ENCODE measurements at places on chromosomes 7 and 10.

DNA sequence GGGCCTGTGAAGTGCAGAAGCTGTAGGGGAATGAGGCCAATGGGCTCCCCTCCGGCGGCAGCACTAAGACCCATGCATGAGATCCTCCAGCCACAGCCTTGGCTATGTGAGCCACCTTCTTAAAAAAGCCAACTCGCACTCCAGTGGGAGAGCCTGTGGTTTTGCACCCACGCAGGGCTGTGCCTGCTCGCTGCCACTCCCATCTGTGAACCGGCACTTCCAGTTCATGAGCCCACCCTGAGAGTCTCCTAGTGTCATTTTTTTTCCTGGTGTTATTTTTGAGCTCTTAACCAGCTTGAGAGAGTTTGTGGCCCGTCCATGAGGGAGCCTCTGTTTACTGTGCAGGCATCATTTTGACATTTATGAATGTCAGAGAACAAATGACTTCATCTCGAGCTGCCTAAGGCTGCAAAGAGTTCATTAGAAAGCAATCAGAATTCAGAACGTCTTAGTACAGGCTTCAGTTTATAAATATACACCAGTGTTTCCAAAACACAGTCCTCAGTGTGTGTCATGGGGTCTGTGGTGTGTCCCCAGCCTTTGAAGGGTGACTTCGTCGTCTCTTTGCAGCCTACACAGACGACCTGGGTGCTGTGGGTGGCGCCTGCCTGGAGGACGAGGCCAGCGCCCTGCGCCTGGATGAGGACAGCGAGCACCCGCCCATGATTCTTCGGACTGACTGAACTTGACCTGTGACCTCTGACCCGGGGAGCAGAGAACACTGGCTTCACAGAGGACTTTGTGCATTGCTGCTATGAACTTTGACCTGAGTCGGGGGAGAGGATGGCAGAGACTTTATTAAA, 40.4 kb downstream of the WIPI2 start:
- DNase-seq, result no peak

- no peak for DNase-seq
These were observed 82.2 kb upstream of the CXCL12 start for GRCh38 chr10:44467090-44467489.

- DNase-seq, result no peak
These were observed 63.9 kb downstream of the FOXL3 start for GRCh38 chr7:353746-354325.

DNA sequence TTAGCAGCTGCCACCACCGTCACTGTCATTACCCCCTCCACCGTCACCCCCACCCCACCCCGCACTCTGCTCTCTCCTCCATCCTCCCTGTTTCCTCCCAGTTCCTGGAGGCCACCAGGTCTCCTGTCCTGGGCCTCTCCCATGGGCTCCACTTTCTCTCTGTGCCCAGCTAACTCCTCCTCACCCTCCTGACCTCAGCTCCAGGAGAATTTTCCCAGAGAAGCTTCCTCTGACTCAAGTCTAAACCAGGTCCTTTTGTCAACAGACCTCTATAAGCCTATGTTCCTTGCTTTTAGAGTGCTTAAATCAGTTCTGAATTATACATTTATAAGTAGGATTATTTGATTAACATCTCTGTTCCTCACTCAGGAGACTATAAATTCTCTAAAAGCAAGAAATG, 150.0 kb downstream of the ARHGAP12 start:
- no peak for DNase-seq

GRCh38 chr10:123144697-123145541, 3.0 kb upstream of the HMX2 start:
- DNase-seq, result no peak

DNA sequence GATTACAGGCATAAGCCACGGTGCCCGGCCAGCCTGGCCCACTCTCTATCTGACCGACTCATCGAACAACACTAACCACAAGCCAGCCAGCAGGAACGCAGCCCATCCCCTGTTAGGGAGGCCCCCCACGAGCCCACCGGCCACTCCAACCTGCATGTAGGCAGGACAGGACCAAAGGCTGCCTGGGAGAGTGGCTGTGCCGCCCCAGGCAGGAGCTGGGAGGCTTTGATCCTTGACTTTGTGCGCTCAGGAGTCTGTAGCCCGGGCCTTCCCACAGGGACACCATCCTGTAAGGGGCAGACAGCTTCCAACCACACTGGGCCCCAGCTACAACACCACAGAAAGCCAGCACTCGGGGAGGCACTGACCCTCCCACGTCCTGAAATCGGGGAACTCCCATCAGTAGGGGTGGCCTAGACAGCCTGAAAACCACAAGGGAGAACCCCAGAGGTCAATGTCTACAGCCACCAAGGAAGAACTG, 29.4 kb downstream of the GRID1 start:
- no peak for DNase-seq

- DNase-seq, result no peak
These were observed 29.4 kb downstream of the DNAJB9 start for GRCh38 chr7:108598914-108599580.

DNA sequence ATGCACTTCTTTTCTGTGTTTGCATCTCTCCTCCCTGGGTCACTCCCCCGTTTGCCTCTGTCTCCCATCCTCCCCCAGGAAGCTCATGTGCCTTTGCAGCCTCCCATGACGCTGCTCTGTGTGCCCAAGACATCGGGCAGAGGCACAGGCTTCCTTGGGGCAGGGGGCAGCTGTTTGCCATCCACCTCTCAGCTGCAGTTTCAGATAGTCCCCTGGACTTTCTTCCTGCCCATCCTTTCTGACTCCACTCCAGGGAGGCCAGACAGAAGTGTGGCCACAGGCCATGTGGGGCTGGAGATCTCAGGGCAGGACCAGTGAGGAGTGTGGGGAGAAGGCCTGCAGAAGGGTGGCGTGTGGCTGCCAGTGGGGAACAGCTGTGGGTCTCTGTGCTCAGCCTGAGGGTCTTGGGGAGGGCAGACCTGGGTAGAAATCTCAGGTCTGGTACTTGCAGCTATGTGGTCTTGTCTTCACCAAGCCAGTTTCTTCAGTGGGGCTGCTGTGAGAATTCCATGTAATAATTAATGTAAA, 10.6 kb upstream of the SAMD8 start:
- no peak for DNase-seq

DNA sequence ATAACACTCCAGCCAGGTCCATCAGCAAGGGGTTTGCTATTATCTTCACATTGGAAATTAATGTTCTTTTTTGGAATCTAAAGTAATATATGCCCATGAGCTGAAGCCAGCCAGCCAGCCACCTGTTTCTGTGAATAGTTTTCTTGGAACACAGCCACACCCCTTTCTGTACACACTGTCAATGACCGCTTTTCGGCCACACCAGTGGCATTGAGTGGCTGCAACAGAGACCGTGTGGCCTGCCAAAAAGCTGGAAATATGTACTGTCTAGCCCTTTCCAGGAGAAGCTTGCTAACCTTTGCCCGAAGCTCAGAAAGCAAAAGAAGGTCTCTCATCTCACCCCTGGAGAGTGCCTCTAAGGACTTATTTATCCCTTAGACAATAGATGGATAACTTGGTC, 98.5 kb upstream of the NPS start:
- DNase-seq, result no peak

DNA sequence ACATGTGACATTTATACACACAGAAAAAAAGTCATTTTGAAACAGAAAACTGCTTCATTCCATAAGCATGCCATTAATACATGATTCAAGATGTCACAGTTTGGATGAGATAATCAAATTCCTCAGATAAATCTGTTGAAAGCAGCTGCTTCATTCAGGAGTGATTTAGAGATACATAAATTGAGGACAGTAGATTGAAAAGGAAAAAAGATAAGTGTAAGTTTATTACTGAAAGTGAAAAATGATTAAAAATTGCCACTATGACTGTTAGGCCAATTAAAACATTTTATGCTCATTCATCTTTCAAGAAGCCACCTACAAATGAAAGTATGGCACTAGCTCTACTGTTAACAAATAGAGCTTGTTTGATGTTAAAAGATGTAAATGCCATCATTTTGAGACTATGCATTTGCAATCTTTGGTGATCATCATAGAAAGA, 136.9 kb upstream of the CDK6 start:
- no peak for DNase-seq

DNA sequence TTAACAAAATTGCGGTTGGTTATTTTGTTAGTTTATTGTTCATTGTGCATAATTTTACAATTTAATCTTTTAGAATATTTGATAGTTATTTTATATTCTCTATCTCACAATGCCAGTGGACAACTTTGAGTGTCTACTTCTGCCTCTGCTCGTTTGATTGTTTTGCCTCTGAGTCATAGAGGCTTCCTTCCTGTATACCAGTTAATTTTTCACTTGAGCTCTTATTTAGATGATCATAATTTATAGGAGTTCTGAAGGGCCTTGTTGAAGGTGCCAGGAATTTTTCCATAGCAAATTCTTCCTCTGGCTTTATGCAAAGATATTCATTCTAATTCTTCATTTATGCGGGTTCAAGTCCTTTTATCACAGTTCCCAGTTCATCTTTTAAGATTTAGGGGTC, 5.2 kb upstream of the MALRD1 start:
- no peak for DNase-seq

DNA sequence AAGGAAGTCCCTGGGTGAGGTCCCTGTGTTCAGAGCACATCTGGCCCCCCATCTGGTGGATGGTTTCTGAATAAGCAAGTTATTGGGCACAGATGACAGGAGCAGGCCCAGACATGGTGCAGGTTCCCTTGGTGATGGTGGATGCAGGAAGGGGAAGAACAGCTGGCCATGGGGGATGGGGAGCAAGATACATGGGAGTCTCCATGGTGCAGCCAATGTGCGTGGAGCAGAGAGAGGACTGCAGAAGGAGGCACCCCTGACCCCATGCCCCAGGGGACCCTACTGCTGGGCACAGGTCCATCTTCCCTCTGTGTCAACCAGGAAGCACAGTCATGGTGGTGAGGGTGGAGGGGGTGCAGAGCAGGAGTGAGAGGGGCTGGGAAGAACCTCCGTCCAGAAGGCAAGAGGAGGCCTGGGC, 43.8 kb upstream of the RABGEF1 start:
- DNase-seq, result no peak

DNA sequence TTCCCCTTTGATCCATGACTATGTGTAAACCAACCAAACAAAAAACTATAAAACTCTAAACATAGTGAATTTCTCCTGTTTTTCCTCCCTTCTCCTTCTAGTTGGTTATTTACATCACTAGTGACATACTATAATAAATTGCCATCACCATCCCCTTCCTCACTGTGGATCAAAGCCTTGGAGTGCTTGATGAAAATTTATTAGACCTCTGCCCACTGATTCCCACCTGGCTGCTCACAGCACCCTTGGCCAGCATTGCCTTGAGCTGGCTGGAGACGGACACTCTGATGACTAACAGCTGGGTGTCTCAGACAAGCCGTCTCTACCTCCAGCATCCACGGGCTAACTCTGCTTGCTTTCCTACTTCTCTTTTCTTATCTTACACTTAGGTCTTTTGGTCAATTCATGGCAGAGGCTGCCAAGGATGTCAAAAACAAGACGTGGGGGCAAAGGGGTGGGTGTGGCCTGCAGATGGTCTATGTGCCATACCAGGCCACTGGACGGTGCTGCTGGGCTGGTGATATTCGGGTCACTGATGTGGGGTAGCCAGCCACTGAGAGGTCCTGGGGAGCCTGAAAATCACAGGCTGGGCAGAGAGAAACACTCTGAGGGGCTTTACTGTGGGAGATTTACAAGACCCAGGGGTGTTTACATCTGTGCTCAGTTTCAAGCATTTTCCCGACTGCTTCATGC, 207.8 kb downstream of the TAX1BP1 start:
- DNase-seq, result no peak

GRCh38 chr7:20474249-20474648, 141.2 kb upstream of the ABCB5 start:
- DNase-seq, result no peak

GRCh38 chr10:117096599-117097201, 41.4 kb downstream of the VAX1 start:
- no peak for DNase-seq

- DNase-seq, result no peak
These were observed at the start of gene LRRN3 for GRCh38 chr7:111090846-111091245. TSS of gene LRRN3 (plus strand) at chr7:111091127. CDS start at chr7:111122773, 31,646 bp downstream.

DNA sequence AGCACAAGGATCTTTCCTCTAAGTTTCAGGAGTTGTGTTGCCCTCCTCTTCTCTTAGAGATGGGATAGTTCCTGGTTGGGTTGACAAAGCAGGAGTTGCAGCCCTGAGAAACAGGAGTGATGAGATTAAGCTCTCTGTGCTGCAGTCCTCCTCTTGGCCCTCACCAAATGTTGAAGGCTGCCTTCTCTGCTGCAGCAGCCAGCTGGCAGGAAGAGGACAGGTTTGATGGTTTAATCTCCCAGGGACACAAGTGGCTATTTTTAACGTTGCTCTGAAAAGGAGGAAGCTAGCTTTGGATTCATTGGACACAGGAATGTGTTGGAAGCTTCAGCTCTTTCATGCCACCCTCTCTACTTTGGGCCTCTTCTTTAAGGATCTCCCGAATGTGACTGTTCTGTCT, 9.4 kb downstream of the STRIP2 start:
- DNase-seq, result no peak

DNA sequence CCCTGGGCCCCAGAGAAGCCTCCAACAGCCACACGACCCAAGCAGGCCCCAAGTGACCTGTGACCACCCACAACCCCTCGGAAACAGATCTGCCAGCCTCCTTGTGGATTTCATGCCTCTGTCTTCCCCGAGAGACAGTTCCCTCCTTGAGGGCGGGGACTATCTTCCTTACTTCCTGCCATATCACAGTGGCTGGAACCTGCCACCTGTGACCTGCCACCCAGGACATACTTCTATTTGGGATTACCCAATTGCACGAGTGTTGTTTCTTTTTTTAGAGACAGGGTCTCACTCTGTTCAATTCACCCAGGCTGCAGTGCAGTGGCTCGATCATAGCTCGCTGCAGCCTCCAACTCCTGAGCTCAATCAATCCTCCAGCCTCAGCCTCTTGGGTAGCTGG, 25.9 kb downstream of the TNRC18 start:
- no peak for DNase-seq

DNA sequence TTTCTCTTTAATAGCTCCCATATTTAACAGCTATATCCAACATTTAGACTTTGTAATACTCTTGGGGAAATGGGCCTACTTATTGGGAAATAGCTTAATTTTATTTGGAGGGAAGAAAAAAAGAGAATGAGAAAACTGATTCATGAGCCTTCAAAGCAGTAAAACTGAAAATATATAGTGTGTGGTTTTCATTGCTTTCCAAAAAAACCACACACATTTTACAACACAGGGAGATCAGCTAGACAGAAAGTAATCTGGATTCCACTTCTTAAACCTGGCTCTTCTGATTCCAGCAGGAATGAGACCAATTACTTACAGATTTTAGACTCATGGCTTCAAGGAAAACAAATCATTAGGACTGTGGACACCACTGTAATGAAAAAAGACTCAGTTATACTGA, 48.7 kb downstream of the CH25H start:
- no peak for DNase-seq

DNA sequence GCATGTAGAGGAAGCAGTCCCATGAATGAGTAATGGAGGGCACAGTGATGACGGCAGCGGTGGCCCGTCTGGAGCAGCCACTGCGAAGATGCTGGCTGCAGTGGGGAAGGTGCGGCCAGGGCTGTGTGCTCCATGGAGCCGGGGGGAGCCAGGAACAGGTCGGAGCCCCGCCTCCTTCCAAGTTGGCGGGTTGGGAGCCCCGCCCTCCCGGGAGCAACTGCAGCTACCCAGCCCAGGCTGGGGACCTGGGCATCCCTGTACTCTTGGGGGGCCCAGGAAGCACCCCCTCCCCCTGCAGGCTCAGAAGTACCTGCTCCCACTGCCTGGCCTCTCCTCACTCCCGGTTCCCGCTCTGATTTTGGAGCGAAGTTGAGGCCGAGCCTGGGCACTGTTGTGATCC, 175.1 kb upstream of the ADCY1 start:
- DNase-seq, result no peak
